ENCODE measurements at places on chromosomes 11 and 22.

GRCh38 chr11:79393362-79394043 lies 47.3 kb downstream of the TENM4 start:
- DNase-seq = peak; percentile 92

GRCh38 chr11:67317205-67317887 lies 14.0 kb downstream of the SSH3 start:
- DNase-seq = peak; percentile 98

- no peak for DNase-seq
These were observed 18.1 kb downstream of the CHST1 start for GRCh38 chr11:45647329-45647728.

GRCh38 chr11:123659311-123659710 lies 4.9 kb upstream of the SCN3B start:
- no peak for DNase-seq
